SK-N-SH (cell line): ENCODE measurements at places on chromosomes 6 and 20. TPM values are rescaled to one million over a fixed set of nuclear protein-coding genes. Genes with fewer than 3 reads are reported as not detected.

Gene RAD21L1
- polyA plus RNA-seq: 0.03 TPM in 1 of 2 replicates, not detected in the other

Gene FAM83B
- polyA plus RNA-seq: not detected in 2 replicates

Gene TM9SF4
- polyA plus RNA-seq: 61.0 and 67.8 TPM in 2 replicates

Gene GPLD1
- 0.94 and 1.5 TPM in 2 replicates for polyA plus RNA-seq

Gene HNF4A
- polyA plus RNA-seq: not detected in 2 replicates

- no peak for DNase-seq
These were observed 179.5 kb upstream of the SYNDIG1 start for GRCh38 chr20:24289737-24290481.

DNA sequence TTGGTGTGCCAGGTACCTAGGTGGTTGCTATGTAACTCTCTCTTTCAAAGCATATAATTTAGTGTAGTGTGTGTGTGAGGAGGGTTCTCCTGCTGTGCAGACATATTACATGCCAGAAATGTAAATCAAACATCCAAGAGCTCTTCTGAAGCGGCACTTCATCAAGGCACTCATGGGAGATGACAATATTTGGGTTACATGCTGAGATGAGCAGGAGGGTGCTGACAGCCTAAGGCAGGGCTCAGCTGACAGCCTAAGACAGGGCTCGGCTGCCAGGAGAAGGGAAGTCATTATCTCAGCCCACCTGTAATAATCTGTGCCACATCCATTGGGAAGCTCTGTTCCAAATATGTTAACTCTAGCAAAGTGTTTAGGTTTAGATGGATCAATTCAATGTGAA is 39.1 kb downstream of the ADGRF5 start:
- DNase-seq: no peak

DNA sequence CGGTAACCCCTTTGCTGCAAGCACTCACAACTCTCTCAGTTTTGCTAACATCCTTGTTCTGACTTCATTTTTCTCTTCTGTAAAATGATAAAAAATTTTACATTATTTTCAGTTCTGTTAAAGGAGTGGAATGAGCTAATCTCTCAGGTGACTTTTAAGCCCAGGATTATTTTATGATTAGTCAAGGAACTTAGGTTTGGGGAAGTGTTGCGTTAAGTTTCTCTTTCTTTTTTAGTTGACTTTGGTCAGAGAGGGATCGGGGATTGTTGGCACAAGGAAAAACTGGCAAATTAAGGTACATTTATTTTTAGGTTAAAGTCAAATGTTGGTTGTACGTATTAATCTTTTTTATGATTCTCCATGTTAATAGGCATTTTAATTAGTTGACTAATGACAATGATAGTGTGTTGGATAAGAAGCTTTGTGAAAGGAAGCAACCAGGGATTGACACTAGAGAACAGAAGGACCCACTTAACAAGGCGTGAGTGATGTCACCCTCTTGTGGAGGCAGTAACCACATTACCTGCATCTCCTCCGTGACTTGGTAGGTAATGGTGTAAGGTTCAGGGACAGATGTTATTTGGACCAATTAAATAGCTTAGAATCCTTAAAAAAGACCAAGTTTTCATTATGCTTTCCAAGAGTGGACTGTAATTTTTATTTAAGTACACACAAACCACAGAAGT is 31.6 kb downstream of the CD83 start:
- DNase-seq: no peak

GRCh38 chr20:63268256-63268655 is 4.4 kb upstream of the ARFGAP1 start:
- no peak for DNase-seq

DNA sequence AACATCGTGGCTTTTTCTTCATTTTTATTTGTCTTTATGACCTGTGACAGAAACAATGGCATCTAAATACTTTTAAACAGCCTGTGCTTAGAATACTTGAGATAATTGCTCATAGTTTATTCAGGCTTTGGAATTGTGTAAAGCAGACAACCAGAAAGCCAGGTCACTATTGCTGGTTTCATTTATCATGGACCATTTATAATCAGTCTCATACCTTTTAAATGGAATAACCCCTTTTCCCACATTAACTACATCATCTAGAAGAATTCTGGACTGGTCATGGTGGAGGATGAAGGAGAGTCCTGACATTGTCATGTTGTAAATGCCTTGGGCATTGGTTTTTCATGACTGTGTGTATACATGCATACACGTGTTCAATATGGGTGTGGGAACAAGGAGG is 661.5 kb downstream of the EPM2A start:
- no peak for DNase-seq

DNA sequence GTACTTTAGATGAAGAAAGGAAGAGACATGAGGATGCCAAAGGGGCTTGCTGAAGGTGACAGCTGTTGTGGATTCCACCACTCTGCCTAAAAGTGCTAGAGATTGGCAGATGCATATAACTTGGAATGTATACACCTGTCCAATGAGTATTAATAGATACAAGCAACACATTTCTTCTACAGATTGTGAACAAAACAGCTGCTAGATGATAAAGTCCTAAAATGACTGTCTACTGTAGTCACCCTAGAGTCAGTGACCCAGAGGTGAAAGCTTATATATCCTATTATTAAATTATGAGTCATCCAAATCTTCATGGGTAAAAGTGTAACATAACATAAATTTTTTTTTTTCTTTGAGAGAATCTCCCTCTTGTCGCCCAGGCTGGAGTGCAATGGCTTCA is 5.2 kb downstream of the RNF217 start:
- no peak for DNase-seq

DNA sequence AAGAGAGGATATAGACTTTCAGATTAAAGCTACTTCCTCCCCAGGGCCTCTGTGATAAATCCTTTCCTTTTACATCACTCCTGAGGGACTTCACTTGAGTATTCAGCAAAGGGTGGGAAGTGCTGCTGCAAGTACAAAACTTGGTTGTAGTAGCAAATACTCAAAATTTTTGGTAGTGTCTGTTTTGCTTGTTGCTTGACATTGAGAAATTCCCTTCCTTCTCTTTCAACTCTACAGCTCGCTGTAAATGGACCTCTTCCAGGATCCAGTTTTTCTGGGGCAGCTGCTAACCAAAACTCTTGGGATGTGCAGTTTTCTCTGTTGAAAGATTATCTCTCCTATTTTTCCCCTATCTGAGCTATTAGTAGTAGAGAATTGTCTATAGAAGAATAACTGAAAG is 472.0 kb downstream of the CD109 start:
- no peak for DNase-seq
